ENCODE measurements at places on chromosomes 11 and 22.

GRCh38 chr11:28529046-28529445, 420.9 kb downstream of the METTL15 start:
- DNase-seq = no peak

DNA sequence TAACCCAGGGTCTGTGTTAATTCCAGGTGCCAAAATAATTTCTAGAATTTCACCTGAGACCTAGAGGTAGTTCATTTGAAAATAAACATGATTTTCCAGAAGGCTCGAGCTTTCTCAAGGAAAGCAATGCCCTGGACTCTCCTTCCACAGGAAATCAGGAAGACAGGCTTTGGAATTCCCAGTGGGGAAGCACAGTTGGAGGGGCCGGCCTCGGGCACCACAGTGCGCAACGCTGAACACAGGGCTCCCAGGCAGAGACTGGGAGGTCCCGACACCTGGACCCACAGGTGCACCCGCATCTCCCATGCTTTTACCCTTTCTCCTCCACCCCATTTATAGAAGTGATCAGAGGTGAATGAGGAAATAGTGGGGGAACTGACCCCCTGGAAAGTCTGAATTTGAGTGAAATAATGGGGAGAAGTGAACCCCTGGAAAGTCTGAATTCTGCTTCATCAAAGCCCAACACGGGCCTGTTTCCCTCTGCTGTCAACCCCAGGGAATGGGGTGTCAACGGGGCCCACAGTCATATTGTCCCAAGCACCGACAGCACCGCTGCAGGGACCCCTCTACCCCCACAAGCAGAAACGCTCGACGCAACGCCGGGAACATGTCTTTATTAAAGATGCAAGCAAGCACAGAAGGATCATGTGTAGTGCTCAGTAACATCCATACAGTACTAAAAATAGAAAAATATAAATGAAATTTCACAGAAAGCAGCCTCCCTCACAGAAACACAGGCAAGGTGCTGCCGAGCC, 12.0 kb upstream of the EFCAB6 start:
- DNase-seq = no peak

DNA sequence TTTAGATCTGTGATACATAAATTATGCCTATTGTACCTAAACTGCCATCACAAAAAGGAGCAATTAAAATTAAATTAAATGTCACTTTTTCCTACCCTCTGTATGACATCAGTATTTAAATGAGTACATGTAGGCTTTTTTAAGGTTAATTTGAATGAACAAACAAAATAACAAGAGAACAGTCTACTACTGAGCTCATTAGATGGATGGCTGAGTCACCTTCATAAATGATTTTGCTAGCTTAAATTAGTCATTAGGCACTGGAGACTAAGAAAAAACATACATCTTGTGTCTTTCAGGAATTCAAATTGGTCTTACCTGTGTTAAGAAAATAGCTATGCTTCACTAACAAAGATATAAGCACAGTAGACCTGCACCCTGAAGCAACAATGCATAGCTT, 153.6 kb downstream of the RCN1 start:
- DNase-seq = no peak

- DNase-seq = no peak
Observed at GRCh38 chr22:23053051-23053707, 17.1 kb upstream of the GNAZ start.

DNA sequence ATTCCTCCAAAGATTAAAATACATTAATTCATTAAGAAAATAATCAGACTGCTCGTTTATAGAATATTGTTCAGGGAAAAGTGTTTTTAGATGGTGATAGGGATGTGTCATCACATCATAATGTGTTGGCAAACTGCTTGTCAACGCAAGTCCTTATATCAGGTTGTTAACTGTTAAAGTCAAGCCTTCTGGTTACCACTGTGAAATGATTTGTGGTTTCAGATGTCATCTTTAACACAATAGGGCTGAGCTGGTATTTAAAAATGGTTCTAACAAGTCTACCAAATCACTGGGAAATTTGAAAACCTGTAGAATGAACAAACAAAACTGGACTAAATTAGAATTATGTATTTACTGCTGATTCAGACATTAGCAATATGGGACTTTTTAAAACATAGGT, 2.4 kb upstream of the MMP13 start:
- no peak for DNase-seq

DNA sequence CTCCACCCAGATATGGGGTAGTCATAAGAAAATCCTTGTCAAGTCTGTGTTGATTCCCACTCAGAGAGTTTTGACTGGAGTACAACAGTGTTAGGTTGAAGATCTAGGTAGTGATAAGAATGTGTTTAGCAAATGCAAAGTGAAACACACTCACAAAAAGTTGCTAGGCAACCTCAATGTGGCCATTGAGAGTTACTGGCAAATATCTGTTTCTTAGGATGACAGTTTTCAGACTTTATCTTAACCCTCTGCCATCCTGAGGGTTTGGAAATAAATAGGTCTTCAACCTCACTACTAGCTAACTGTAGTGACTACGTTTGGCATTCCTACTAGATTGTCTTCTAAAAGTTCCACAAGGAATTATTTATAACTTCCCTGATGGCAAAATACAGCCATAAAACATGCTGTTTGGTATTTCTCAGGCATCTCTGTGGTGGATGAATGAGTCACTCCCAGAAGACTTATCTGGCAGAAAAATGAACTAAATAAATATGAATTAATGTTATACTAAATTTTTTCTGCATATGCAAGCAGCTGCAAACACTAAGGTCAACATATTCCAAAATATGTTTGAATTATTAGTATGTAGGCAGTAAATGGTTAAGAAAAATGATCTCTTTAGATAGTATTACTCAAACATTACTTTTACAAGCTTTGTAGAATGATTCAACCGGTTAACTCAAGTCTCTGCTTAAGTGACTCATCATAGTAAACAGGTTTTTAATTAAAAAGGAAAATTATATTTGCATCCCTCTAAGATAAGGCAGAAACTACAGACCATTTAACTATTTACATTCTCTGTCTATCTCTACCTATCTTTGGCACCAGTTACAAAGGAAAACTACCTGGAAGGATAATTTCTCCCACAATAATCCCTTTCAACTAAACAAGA, 17.1 kb upstream of the SYTL2 start:
- no peak for DNase-seq

DNA sequence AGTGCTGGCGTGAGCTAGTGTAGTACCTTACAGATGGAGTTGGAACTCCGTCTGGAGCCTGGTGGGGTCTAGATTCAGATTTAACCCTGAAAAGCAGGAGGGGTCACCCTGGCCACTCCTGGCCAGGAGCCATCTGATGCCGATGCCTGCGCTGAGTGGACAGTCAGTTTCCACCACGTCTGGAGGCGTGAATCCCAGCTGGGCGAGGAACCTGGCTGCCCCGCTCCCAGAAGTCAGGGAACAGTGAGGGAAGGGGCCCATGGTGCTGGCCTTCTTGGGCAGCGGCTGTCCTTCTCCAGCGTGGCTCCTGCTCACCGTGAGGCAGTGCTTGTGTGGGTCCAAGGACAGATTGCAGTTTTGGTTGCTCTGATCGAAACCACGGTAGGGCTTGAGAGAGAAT, 76.3 kb downstream of the PARVB start:
- DNase-seq = no peak

- no peak for DNase-seq
Observed at GRCh38 chr11:128735935-128736605, 42.2 kb downstream of the FLI1 start.

- no peak for DNase-seq
Observed at GRCh38 chr22:24826710-24827285, 20.8 kb downstream of the SGSM1 start.

DNA sequence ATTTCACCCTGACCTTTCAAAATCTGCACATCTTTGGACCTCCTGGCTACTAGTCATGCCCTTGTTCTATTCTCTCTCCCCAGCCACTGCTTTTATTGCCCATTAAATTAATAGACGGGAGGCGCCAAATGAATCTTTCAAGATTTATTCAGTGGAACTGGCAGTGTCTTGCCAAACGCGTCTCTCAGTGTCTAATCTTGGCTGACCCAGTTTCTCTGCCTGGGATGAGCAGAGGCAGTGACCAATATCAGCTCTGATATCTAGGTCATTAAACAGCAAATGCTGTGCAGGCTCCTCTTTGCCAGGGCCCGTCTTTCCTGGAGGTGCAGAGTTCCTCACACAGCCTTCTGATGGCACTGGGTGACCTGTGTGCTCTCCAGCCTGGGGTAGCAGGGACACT, 74.0 kb downstream of the TRAF6 start:
- DNase-seq = no peak

DNA sequence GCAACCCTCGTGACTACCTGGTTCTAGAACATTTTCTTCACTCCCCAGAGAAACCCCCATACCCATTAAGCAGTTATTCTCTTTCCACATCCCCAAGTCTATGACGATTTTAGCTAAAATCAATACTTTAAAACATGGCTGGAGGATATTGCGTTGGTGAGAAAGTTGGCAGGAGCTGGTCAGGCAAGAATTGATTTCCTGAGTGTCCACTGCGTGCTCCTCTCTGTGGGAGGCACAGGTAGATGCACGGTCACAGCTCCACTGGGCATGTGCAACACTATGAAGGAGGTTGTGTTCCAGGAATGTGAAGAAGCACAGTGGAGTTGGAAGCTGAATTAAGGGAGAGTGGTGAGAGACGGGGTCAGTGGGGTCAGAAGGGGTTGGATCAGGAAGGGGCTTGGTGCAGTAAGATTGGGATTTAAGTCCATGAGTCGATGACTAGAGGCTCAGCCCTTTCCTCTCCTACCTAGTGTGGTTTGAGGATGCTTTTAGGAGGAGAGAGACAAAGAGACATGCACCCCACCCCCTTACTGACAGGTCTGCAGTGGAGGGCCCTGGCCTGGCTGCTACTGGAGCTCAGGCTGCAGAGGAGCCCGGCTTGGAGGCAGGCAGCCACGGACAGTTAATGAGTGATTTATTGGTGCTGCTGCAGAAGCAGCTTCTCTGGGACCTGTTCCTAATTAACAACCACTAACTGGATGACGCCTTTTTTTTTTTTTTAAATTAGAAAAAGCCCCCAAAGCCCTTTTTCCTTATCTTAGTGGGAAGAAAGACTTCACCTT, 395.6 kb downstream of the TENM4 start:
- DNase-seq = no peak
